ENCODE measurements at places on chromosomes 16 and 17.

DNA sequence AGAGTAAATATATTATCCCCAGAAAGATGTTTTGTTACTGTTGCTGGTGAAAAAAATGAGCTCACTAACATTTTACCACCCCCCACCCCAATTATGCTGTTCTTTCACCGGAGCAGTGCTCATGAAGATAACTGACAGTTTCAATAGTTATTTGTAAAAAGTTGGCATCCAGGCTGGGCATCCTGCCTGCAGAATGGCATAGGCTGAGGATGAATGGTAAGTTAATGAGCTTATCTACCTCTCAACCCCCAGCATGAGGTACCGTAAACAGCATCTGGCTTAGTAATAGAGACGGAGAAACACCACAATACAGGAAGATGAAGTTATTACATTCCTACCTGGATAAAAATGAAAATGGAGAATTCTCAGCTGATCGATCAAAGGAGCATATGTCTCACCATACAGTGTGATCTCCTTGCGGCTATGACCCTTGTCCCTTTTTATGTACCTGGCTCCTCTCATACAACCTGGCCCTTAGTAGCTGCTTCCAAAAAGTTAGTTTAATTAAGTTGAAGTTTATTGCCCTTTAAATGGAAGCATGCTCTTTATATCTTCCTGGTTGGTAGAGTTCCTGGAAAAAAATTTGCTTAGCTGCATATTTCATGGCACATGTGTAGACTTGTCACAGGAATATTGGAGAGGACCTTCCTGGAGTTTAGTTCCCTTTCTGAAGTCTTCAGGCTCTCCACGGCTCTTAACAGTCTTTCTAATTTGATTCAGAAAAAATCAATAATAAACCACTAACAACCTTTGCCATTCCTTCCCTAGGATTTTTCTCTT is 61.2 kb upstream of the MPHOSPH6 start:
- DNase-seq: no peak

DNA sequence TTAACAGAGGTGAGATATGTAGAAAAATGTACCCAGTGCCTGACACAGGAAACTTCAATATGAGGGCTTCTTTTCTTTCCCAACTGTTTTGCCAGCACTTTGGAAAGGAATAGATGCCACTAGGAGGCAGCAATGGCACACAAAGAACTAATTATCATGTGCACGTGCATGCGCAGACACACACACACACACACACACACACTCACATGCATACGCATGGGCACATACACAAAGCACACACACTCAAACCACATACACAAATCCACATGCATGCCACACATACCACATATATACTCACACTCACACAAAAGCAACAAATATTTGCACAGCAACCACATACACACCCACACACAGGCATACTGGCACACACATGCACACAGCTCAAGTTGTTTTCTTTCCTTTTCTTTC is 8.8 kb upstream of the CEP112 start:
- no peak for DNase-seq

- no peak for DNase-seq
Observed at GRCh38 chr16:72372087-72373045, 200.4 kb upstream of the PMFBP1 start.

DNA sequence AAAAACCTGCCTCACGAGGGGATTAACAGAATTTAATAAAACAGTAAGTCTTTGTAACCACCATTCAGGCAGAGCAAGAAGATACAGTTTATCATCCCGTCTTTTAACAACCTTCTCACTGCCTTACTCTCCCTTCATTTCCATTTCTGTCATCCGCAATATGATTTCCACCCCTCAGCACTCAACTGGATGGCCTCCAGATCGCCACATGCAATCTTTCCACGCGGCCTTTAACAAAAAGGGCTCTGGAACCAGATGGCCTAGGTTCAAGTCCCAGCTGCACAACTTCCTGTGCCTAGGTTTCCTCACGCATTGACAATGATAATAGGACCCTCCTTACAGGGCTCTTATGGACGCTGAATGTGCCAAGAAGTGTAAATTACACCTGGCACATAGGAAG is 103.6 kb downstream of the GAS7 start:
- DNase-seq: no peak

DNA sequence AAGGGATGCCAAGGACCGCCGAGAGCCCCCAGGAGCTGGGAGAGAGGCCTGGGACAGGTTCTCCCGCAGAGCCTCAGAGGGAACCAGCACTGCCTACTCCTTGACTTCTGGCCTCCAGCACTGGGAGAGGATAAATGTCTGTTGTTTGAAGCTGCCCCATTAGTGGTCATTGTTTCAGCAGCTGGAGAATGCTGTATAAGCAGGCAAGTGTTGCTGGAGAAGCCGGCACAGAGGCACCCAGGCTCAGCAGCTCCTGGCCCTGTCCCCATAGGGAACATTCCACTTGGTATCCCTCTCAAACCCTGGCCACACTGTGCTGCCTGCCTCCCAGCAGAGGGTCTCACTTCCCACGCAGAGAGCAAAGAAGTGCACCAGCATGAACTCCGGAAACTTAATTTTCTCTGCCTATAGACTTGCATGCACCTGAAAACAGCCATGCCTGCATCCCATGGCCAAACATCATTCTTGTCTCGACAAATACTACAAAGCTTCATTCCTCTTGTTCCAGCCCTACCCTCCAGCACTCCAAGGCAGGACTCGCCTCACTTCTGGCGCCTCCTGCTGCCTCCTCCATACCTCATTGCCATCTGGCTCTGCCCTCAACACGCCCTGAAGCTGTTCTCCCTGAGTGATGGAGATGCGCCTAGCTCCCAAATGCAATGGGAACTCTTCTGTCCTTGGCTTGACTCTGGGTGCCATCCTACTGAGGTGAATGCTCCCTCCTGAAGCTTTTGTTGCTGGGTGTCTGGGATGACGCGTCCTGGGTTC is 88.1 kb downstream of the DNAH17 start:
- no peak for DNase-seq
